ENCODE measurements at places on chromosomes 4 and X.
A peak's percentile ranks its signal among the peaks of the same experiment; 100 is the strongest.

- no peak for DNase-seq
Observed at GRCh38 chr4:4689694-4690440, 148.0 kb upstream of the STX18 start.

DNA sequence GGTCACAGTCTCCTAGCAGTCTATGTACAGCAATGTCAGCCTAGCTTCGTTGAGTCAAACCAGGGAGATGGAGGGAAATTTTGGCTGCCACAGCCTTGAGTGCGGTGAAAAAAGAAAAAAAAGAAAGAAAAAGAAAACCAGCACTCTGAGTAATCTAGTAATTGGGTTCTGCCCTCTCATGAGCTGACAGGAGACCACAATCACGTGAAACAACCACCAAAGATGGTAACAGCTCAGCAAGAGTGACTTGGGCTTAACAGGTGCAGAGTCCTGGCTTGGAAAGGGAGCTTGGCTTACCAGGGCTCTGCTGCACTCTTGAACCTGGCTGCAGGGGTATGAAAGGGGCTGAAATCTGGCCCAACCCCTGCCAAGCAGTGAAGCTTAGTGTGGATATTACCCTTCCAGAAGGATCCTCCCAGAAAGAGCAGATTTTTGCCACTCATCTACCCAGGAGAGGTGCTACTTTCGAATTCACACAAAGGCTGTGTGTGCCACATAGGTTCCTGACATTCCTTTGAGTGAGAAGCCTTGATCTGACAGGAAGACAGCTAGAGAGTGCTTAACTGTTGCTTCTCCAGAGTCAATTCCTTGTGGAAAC, 350.3 kb downstream of the PTTG2 start:
- peak; percentile 25 for DNase-seq

DNA sequence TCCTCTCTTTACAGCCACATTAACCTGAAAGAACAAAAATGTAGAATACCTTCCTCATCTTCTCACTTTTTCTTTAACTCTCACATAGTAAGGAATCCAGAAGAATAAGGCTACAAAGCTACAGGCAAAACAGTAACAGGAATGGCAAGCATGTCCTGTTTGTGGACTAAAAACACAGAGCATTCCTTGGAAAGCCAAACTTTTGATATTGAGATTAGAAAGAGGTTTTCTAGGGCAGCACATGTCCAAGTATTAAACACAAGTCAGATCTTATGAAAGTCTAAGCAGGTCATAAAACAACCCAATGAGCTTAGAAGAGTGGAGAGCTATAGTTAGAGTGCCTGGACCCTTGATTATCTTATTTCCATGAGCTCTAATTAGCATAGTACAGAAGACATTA, 58.2 kb upstream of the FAM9C start:
- DNase-seq = no peak

GRCh38 chr4:75180790-75181776, 248.2 kb downstream of the PARM1 start:
- DNase-seq = no peak

GRCh38 chr4:1241466-1241935, 7.4 kb downstream of the CTBP1 start:
- DNase-seq = no peak

- DNase-seq = no peak
Observed at GRCh38 chr4:85867271-85867670, 392.3 kb downstream of the ARHGAP24 start.

- DNase-seq = no peak
Observed at GRCh38 chr4:30716681-30717207, 3.4 kb upstream of the PCDH7 start.

DNA sequence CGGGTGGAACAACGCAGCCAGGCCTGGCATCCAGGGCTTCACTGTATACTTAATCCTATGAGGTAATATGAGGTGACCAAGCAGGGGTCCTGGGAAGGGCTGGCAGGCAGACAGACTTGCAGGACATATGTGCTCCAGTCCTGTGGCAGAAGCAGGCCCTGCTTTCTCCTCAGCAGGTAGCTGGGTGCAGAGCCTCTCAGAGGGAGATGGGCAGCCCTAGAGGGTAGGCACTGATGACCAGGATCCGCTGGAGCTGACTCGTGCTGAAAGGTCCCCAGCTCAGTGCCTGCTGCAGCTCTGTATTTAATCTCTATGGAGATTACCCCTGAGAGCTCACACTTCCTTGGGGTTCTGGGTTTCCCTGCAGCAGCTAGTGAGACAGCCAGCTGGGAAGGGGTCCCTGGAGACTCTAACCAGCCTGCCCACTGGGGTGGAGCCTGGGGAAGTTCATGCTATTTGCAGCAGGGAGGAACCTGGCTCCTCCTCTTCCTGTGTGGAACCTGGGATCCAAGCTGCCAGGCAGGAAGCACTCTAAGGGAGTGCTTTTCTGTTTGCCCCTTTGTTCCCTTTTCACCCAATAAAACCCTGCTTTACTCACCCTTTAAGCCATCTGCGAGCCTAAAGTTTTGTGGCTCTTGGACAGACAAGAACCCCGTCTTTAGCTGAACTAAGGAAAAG, 339.2 kb downstream of the DCAF12L2 start:
- no peak for DNase-seq

DNA sequence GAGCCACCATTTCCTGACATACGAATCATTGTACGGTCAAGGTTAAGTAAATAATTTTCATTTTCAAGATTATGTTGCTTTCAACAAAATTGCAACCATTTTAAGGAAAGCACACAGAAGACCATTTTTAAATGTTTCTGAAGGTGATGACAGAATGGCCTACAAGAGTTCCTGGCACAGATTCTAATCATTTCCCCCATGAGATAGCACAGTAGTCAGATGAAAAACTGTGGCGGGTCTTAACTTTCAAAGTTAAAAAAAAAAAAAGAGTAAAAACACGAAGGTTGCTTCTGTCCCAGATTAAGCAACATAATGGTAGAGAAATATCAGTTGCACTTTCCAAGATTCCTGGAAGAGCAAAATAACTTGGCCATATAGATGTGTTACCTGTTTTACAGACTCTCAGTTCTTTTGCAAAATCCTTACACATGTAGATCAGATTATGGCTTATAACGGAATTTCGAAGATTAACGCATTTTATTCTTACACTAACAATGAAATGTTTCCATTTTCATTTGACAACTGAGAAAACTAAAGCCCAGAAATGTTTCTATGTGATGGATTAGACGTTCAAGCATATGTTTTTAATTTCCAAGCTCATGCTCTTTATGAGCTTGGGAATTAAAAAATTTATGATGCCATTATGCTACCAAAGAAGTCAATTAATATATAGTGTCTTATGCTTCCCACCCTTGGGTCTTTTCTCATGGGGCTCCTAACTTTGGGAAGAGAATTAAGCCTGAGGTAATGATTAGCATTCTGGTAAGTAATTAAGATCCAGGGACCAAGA, 335.1 kb upstream of the CLNK start:
- no peak for DNase-seq

GRCh38 chr4:94506822-94507221, 55.1 kb downstream of the PDLIM5 start:
- DNase-seq = no peak

DNA sequence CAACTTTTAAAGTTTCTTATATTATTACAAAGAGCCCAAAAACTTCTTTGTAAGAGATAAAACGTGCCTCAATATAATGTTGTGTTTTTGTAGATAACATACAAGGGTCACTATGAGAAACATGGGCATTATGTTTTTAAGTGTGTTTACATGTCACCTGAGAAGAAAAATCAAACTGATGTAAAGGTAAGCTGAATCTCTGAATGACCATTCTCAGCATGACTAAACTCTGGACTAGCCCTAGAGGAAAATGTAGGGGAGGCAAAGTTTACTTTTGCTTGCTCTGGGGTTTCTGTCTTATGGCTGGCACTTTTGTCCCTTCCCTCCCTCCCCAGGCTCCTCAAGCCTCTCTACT, 6.8 kb downstream of the MEPE start:
- no peak for DNase-seq

GRCh38 chr4:84224522-84224921, 274.6 kb downstream of the NKX6-1 start:
- no peak for DNase-seq

GRCh38 chrX:20609916-20610415, 343.3 kb upstream of the RPS6KA3 start:
- no peak for DNase-seq

DNA sequence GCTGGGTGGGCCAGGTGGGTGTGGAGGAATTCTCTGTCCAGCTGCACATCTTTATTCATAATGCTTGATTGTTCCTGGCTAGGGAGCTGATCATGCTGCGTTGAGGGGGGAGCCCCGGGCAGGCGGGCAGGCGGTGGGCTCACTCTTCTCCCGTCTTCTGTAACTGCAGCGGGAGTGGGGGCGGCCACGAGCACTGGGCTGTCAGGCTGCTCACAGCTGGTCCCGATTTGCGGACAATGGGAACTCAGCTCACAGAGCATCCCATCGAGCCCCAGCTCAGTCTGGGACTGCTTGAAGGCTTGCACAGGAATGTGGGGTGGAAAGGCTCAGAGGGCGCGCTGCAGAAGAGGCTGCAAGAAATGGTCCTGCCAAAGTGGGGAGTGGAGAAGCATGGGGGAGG, 63.8 kb downstream of the EFNB1 start:
- DNase-seq = no peak

DNA sequence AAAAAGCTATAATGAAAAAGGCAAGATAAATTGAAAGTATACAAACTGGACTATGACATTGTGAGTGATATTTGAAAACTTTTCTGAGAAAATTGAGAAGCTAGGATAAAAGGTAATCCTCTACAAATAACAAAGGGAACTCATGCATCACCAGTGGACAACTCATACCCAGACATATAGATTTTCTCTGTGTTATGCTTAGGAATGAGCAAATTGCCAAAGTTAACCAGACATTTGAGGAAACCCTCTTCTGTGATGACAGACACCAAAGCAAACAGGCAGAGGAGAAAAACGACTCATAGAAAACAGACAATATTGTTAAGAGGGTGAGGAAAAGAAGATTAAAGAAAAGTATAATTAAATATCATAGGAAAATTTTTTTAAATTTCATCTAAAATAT, 186.5 kb downstream of the MAB21L2 start:
- no peak for DNase-seq

GRCh38 chr4:85808864-85809263, 333.9 kb downstream of the ARHGAP24 start:
- no peak for DNase-seq

DNA sequence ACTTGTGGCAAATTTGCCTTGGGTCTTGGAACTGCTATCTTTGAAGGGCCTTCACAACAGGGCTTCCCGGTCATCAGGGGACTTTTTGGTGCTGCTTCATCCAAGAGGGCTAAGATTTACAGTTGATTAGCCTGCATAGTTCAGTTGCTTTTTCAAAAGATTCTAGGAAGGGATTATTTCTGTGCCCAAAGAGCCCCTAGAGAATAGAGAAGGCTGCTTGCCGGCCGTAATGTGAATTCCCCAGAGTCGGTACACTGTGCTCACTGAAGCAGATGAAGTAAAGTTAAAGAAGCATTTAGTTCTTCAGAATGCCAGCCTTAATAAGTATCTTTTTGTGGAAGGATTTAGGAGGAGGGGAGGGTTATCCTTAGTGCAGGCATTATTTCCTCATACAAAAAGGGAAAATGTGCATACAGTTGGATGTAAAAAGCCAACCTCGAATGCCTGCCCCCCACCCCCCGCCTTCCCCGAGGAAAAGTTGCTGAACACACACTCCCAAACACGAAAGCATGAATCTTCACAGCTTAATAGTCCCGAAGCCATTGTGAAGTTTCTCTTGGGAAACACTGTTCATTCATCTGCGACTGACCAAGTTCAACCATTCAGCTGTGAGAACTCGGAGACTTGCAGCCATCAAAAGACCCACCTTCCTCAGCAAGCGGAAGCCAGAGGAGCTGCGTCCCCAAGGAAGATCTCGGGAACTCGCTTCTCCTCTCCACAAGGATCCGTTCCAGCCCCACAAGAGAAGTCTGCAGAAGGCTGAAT, 47.6 kb downstream of the ANOS1 start:
- no peak for DNase-seq

- DNase-seq = no peak
Observed at GRCh38 chr4:1451106-1451751, 45.0 kb upstream of the NKX1-1 start.

DNA sequence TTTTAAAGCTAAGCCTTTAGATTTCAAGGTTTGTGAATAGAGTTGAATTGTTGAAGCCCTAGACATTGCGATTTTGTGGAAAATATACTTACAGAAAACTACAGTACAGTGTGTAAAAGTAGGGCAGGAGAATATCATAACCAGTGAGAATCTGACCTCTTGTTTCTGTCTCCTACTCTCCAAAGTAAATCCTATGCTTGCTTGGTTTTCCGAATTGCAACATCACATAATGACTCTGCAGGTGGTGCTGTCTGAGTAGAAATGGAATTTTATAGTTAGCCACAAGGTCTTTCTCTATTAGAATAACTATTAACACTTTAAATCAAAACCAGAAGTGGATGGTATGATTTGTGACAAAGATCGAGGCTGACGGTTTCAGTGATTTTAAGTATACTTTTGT, 505.6 kb downstream of the RAPGEF2 start:
- DNase-seq = no peak

- DNase-seq = no peak
Observed at GRCh38 chr4:21830272-21830671, 118.3 kb downstream of the KCNIP4 start.

DNA sequence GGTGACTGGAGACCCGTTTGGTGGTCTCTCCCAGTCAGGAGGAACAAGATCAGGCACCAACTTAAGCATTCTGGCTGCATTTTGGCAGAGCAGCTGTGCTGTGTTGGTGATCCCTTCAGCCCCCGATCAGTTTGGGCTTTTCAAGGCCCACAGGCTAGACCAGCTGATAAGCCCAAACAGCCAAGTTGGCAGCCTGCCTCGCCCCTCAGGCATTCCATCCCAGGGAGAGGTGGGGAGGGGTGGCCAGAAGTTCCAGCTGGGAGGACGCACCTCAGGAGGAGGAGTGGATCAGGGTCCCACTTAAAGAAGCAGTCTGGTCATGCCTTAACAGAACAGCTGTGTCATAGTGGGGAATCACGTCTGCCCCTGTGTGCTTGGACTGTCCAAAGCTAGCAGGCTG, 105.8 kb downstream of the CHIC1 start:
- no peak for DNase-seq

- DNase-seq = no peak
Observed at GRCh38 chr4:109294006-109294405, 8.5 kb downstream of the COL25A1 start.

DNA sequence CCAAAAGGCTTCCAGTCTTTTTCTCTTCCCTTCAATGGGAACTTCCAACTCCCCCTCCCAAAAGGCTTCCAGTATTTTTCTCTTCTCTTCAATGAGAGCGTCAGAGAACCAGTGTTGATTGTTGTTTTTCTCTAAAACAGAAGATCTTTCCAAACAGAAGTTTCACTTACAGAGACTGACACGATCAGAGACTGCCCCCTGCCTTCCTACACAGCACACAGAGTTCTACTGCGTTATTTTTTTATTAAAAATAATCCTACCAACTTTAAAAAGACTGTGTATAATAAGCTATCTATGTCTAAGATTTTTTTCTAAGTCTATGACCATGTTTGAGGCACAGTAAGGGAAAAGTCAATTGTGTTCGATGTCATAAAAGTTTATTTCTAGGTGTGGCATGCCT, 3.5 kb upstream of the HTR2C start:
- DNase-seq = no peak

GRCh38 chr4:25977397-25978170, 63.6 kb downstream of the SMIM20 start:
- no peak for DNase-seq

GRCh38 chr4:184368290-184368689, 106.1 kb downstream of the IRF2 start:
- no peak for DNase-seq
